ENCODE measurements at places on chromosomes 5 and 9.

GRCh38 chr5:170154744-170155143, 49.0 kb downstream of the FOXI1 start:
- DNase-seq: no peak

DNA sequence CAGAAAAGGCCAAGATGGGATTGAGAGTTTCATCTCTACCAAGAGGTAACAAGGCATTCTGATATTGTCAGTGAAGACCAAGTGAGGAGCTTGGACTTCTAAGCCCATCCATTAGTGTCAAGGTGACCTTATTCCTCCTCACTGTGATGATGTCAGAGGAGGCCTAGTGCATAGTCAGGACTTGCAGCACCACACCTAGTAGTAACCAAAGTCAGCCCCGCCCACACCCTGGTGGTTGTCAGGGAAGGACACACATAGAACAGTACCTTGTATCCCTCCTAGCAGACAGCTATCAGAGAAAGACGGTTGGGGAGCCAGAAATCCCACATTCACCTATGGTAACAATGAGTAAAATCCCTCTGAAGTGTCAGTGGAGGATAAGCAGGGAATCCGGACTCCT, 111.7 kb downstream of the AP3B1 start:
- no peak for DNase-seq

DNA sequence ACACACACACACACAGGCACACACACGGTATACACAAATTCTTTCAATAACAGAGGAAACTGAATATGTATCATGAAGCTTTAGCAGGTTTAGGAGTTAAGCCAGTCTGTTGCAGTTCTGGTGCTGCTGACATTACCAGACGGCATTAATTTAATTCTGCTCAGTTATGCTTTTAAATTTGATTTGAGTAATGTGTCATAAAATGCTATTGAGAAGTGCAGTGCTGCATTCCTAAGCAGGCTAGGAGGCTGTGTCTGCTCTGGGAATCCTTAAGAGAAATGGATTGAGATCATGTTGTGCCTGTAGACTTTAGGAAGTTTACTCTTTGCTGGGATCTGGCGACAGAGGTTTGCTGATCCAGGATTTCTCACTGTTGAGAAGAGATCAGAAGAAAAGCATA, 733.8 kb downstream of the BRINP1 start:
- no peak for DNase-seq

- DNase-seq: no peak
These were observed 101.2 kb downstream of the DNAH5 start for GRCh38 chr5:13843175-13843846.

DNA sequence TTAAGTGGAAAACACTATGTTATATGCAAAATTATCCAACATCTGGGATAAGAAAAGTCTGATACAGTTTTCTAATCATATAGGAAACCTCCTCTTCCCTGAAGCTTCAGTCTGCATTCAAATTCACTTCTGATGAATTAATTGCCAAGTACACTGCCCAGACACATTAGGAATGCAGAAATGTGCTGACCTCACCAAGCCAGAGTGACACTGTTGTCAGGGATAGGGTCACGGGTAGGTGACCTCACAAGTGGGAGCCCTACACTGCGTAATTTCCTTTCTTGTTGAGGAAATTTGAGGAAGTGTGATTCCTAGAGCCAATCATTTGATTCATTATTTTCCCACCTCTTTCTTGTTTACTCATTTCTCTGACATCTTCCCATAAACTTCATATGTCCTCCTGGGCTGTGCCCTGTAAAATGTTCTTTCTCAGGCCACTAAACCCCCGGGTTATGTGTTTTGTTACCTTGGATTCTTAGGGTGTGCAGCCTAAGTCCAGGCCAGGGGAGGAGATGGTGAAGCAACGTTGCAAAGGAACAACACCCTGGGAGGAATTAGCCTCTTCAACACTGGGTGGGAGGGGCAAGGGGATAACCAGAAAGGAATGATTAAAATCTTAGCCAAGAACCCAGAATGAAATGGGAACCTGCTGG, 411.9 kb downstream of the MTRR start:
- no peak for DNase-seq

DNA sequence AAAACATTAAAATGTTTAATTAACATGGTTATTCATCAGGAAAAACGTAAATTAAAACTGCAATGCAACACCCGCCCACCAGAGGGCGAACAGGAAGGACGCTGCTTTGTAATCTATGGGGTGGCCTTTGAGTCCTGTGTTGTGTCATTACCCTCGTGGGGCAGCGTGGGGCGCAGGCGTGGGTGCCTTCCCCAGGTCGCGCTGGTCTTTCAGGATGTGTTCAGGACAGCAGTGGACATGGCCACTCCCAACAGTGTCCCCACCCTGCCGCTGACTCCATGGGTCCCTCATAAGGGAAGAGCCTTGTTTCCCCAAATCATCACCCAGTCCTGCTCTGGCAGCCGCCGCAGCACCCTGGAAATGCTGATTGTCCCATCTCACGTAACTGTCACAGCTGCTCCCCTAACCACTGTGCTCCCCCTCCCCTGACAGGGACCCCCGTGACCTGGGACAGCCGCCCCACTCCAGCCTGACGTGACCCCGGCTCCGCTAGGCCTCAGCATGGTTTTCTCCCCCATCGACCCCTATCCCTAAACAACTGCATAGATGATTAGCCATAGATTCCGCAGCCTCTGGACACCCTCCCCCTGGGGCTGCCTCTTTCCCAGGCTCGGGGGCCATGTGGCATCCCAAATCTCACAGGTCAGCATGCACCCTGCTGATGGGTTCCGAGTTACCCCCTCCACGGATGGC, 36.4 kb downstream of the GLT6D1 start:
- DNase-seq: peak; percentile 17

DNA sequence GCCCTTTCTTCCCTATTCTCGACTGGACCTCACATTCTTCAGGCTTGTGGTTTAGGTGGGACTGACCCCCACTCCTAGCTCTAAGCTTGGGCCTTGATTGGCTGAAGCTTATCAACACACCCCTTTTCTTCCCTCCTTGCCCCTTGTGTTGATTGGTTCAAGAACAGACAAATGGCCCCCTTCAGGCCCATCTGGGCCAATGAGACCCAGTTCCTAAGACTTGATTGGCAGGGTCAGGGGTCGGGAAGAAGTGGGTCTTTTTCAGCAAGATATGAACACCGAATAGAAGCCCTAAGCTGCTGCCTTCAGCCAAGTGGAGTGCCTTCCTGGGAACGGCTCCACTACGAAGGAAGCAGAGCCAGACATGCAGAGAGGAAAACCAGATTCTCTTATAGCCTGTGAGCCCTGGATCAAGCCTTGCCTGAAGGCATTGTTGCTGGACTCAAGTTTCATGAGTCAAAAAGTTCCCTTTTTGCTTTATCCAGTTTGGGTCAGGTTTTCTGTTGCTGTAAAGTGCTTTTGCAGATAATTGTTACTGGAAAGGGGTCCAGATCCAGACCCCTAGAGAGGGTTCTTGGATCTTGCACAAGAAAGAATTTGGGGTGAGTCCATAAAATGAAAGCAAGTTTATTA, 22.4 kb upstream of the NCS1 start:
- no peak for DNase-seq

Data from NCI-H1436 (cell line).